ENCODE measurements at places on chromosomes 4 and X.

- DNase-seq = peak; percentile 4
These were observed at the start of gene ZNF185 for GRCh38 chrX:152897222-152898131. Gene ZNF185 (plus strand): TSS chrX:152898067. CDS start chrX:152914490, 16,423 bp downstream.

DNA sequence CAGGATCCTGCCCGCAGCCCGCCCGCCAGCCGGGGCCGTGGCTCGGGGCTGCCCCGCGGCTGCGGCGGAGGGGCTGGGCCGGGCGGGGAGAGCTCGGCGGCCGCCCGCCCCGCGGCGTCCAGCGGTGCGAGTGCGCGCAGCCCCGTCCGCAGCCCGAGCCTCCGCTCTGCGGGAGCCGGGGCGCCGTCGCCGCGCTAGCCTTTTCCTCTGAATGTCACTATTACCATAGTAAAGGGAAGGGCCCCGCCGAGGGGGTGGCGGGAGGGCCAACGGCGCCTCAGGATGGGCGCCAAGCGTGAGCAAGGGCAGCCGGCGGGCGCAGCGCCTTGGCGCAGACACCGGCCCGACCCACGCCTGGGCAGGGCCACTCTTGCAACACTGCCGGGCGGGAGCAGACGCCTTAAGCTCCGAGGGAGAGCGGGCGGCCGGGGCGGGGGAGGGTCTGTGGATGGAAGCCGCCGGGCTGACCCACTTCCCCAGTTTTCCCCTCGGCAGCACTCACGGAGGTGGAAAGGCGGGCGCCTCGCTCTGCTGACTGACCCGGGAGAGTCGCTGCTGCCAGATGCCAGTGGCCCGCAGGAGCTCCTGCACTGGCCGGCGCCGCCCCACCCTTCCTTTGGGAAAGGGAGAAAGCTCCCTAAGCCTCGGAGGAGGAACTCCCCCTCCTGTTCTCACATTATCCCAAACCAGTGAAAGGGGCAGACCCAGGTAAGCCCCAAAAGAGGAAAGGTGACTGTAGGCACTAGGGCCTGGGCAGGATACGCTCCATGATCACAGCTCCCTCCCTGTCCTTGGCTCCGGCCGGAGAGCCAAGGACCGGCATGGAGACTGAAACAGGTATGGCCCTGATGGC is 329.4 kb downstream of the HNRNPD start:
- DNase-seq = no peak

GRCh38 chr4:76995776-76996175 is 46.2 kb downstream of the SEPTIN11 start:
- DNase-seq = no peak

DNA sequence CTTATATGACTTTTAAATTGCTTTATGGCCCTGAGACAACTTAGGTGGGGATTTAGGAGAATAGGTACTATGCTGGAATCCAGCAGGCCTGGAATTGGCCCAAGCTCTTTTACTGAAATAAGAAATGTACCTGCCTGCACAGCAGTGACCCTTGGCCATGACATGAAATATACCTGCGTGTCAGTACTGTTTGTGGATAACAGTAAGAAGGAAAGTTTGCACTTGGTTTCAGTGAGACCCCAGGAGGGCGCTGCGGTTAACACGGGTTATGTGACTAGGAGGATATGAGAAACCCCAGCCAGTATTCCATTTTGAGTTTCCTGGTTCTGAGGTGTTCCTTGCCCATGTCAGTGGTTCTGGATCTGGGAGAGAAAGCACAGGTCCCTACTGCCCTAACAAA is 5.3 kb downstream of the MTM1 start:
- DNase-seq = no peak

DNA sequence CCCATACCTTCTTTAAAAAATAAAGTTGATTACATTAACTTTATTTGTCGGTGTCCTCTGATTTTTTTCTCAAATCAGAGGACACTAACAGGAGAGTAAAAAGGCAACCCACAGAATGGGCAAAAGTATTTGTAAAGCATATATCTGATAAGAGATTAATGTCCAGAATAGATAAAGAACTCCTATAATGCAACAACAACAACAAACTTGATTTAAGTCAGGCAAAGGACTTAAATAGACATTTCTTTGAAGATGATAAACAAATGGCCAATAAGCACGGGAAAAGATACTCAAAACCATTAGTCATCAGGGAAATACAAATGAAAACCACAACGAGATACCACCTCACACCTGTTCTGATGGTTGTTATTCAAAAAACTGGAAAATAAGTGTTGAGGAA is 28.7 kb downstream of the DOCK11 start:
- DNase-seq = no peak

Measured in cortex of kidney (tissue), 1 donor.